ENCODE measurements at places on chromosomes 4 and X. TPM values are rescaled to one million over a fixed set of nuclear protein-coding genes. Genes with fewer than 3 reads are reported as not detected.

- DNase-seq: no peak
Measured at GRCh38 chr4:21710179-21710835, 238.3 kb downstream of the KCNIP4 start.

GRCh38 chrX:101803451-101803850 is 128.4 kb downstream of the ZMAT1 start:
- no peak for DNase-seq

DNA sequence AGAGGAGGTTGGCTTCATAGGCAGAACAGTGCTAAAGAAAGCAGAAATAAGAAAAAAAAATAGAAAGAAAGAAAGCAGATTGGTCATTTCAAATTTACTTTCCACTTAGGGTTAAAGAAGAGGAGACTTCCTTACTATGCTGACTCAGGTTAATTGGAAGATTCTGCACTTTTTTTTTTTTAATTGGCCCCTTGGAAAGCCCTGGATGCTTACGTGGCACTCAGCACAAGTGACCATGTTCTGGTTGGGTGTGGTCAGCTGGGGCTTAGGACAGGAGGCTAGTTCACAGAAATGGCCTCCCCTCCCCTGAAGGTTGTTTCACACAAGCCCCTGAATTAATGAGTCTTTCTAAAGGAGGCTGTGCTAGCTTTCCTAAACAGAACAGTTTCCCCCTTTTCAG is 14.5 kb downstream of the MAGEA9B start:
- DNase-seq: peak; percentile 15

- DNase-seq: no peak
Measured at GRCh38 chrX:101685923-101686322, 26.3 kb upstream of the ARMCX2 start.

GRCh38 chrX:153514259-153514658 is 3.2 kb upstream of the ATP2B3 start:
- DNase-seq: no peak

- DNase-seq: no peak
Measured at GRCh38 chr4:2913168-2913567, 50.0 kb downstream of the NOP14 start.

- peak; percentile 41 for DNase-seq
Measured at GRCh38 chrX:40996886-40997530, 88.2 kb upstream of the USP9X start.

DNA sequence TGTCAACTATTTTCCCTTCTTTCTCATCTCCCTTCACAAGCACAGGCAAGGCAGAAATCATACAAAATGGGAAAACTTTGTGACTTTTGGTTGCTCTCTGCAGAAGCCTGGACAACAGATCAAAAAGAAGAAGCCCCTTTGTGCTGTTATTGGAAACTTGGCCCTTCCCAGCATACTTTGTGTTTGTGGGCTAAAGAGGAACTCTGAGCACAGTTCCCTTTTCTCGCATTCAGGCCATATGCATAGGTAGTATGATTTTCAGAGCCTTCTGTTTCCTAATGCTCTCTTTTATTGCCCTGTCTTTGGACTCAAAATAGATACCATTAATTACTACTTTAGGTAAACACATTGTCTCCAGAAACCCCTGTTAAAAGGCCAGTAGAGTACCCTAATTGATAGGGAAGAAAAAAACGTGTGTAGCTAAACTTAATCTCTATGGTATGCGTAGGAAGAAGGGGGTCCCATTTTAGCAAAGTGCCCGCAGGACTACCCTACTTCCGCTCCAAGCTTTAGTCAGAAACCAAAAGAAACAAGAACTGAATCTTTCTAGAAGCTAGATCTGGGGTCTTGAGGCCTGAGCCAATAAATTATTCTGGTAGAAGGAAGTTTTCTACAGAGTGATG is 26.6 kb downstream of the VSIG4 start:
- no peak for DNase-seq

GRCh38 chr4:180542445-180543100 is 1700.6 kb upstream of the TENM3 start:
- no peak for DNase-seq

- DNase-seq: no peak
Measured at GRCh38 chr4:190016369-190017289, 10.4 kb downstream of the FRG2 start.

GRCh38 chr4:183096276-183096965 is 2.6 kb upstream of the WWC2 start:
- DNase-seq: no peak

- no peak for DNase-seq
Measured at GRCh38 chr4:85659610-85660218, 184.8 kb downstream of the ARHGAP24 start.

CYTL1 gene
- polyA plus RNA-seq: not detected

- no peak for DNase-seq
Measured at GRCh38 chrX:77447653-77448569, 722 bp downstream of the FGF16 start.

DNA sequence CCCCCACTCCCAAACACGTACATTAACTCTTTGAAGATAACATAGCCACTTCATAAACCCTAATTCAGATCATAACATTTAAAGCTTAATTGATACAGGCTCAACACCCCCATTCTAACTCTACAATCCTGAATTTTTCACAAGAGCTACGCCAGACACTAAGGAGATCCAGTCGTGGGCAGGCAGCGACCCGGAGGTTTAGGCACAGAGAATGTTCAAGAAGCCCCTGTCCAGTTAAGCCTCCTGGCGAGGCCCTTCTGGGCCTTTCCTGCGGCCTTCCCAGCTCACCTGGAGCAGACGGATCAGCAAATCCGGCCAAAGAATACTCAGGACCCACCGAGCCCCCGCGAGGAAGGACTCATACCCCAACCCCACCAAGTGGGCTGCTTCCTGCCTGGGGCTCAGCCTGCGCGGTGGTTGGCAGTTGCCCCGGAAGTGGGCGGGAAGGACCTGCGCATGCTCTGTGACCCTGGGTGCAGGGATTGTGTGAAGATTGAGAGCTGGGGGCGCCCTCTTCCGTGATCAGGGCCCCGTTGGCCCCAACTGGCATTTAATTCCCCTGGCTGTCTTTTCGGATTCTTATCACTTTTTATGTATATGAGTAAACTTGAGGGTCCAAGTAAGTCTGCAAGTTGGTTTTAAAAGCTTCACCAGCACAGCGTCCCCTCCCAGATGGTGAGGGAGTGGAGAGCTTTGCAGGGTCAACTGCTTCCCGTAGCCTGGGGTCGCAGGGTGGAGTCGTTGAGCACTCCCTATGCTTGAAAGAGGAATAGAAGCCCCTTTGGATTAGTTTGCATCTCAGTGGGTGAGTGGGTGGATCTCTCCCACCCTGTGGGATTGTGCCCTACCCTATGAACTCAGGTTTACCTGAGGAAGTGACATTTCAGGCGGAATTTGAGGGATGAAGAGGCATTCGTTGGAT is at the start of gene TRIM61:
TSS of gene TRIM61 (minus strand) at position 415 of the 922 bp plus-strand sequence. CDS start 7,655 bp downstream, outside the sequence.
- DNase-seq: peak; percentile 11

PRRG3 gene
- not detected for polyA plus RNA-seq

PRDM8 gene
- not detected for polyA plus RNA-seq

- no peak for DNase-seq
Measured at GRCh38 chr4:85937507-85937906, 422.3 kb downstream of the MAPK10 start.

TRAM1L1 gene
- polyA plus RNA-seq: 0.07 TPM

GASK1B gene
- polyA plus RNA-seq: 1.2 TPM

DNA sequence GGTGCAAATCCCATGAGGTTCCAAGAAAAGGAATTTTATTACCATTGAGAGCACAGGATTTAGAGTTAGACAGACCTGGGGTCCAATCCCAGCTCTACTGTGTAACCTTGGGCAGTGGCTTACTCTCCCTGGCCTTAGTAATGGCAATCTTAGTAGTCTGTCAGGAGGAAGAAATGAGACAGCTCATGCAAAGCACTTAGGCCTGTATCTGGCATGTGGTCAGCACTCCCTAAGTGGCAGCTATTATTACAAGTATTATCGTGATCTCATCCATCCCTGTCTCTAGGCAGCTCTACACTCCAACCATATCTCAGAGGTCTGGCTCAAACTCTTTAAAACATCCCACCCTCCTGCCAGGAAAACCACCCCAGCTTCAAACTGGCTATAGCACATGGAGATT is 129.6 kb upstream of the NALF2 start:
- DNase-seq: no peak

GRCh38 chr4:167221084-167221483 is 13.2 kb downstream of the SPOCK3 start:
- DNase-seq: no peak

DNA sequence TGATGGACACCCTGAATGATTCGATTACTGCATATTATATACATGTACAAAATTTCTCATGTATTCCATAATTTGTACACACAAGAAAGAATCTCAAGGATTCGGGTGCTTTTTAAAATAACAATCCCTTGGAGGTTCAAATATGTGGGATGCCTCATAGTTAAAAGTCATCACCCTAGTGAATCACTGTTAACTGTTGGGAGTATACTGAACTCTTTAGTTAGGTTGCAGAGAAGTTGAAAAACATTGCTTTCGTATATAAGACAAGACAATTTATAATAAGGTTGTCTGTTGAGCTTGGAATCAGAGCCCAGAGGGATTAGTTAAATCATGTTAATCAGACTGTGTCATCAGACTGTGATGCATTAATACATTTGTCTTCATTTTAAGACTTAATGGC is 15.6 kb downstream of the DCK start:
- DNase-seq: no peak

DNA sequence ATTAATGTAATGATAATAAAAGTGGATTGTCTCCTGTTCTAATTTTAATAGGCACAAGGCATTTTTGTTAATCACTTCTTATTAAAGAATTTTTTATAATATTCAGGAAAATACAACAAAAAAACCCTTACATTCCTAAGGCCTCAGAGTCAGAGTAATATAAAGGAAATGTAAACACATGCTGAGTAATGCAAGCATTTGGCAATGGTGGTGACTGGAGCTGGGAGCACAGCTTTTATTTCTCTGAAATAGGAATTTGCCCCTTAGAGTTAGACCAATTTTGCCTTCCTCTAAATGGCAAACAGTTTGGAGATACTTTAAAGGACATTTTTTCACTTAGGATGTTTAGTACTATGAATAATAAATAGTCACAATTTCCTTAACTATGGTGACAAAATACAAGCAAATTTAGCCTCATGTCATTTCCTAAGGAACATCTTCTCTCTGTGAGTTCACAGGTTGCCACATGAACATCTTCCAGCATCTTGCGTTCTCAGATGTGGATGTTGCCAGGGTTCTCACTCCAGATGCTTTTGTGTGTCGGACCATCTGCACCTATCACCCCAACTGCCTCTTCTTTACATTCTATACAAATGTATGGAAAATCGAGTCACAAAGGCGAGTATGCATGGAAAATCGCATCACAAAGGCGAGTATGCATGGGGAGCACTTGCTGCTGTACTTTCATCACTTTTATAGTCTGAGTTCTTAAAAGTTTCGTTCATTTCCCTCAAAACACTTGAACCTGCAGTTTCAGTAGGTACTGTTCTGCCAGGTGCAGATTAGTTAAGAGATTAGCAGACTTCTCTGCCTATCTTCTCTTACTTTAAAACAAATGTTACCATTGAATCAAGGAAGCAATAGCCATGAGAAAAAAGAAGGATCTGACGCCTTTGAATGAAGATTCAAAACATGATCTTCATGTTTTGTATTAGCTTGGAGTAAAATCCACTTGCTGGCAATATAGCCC is 15.9 kb upstream of the F11 start:
- no peak for DNase-seq

GRCh38 chrX:110125446-110126162 is 122.7 kb downstream of the TMEM164 start:
- DNase-seq: no peak

SMIM31 gene
- polyA plus RNA-seq: not detected
